ENCODE measurements at places on chromosomes 16 and 17.
A peak's percentile ranks its signal among the peaks of the same experiment; 100 is the strongest.

DNA sequence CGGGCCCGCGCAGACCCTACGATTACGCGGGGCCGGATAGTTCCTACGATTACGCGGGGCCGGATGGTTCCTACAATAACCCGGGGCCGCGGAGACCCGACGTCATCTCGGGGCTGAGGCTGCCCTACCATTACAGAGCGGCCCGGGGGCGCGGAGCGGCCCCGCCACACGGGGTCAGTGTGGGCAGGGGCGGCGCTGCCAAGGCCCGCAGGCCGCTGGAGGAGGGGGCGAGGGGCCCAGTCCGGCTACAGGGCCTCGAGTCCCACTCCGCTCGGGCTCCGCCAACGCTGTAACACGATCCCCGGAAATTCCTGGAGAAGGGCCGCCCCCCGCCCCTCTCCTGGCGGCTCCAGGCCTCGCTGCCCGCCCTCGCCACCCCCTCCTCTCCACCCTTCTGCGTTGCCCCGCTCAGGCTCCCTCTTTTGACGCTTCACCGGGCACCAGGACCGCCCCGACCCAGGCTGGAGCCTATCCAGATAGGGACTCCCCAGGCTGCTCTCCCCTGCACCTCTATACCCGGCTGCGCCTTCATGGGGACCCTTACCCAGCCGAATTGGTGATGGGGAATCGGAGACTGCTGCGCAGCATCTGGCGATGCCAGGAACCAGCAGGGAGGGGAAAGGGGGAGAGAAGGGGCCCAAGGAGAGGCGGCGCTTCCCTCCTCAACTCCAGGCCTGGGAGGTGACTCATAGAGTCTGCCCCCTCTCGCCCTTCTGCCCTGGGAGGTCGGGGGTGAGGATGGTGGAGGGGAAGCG lies at the start of gene RAB34:
RAB34 (minus strand) TSS at position 291 of the 755 bp plus-strand sequence. CDS start 602 bp downstream, outside the sequence.
- peak; percentile 83 for DNase-seq

DNA sequence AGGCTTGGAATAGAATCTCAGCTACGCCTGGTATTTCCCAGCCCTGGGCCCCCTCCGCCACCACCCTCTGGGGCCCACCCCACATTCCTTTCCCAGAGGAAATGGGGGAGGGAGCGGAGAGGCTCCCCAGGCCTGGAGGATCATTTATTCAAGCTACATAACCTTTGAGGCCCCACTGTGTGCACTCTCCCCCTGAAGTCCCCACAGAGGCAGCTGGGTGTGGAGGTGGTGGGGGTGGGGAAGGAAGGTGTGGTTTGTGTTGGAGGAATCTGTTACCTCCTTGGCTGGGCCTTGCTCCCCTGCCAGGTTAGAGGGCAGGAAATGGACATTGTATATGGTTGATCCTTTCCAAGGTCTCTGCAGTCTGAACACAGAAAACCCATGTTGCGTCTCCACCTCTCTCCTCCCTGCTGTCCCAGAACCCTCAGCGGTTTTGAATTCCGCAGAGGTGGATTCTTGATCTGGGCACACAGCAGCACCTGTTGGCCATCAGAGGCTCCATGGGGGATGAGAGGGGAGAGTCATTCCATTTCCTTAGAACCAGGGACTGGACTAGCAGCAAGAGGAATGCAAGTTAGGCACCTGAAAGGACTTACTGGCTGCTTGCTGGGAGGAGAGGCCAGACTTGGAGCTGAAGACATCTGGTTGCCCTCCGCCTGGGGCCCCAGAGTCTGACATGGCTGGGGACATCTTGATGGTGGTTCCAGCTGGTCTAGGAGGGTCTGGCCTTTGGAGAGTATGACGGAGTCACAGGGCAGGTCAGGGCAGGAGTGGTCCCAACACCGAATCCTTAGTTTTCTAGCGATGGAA lies 23.0 kb downstream of the ARHGAP23 start:
- peak; percentile 82 for DNase-seq

DNA sequence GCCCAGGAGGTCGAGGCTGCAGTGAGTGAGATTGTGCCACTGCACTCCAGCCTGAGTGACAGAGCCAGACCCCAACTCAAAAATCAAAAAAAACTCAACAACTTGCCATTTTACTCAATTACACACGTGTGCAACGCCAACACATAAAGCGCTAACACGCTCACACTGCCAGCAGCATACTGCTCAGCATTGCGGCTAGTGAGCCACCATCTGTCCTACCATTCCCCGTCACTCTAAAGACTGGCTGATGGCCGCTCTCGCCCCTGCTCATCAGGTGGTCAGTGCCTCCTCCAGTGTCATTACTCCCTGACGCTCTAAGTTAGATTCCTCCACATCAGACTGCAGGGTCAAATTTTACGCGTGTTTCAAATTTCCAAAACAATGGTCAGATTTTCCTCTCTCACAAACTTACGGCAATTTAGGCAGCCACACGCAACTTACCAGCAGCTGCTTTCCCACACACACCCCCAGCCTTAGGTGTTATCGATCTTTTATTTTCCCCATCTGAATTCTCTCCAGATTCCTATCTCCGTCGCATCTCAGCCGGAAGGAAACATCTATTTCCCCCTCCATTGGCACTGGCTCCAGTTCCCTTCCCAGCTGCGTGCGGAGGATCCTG lies 240.8 kb downstream of the C16orf95 start:
- DNase-seq, result no peak

GRCh38 chr17:58331815-58332777 lies 3.5 kb upstream of the TSPOAP1 start:
- DNase-seq, result no peak

- no peak for DNase-seq
These were observed 40.3 kb downstream of the WNT3 start for GRCh38 chr17:46777943-46778915.

DNA sequence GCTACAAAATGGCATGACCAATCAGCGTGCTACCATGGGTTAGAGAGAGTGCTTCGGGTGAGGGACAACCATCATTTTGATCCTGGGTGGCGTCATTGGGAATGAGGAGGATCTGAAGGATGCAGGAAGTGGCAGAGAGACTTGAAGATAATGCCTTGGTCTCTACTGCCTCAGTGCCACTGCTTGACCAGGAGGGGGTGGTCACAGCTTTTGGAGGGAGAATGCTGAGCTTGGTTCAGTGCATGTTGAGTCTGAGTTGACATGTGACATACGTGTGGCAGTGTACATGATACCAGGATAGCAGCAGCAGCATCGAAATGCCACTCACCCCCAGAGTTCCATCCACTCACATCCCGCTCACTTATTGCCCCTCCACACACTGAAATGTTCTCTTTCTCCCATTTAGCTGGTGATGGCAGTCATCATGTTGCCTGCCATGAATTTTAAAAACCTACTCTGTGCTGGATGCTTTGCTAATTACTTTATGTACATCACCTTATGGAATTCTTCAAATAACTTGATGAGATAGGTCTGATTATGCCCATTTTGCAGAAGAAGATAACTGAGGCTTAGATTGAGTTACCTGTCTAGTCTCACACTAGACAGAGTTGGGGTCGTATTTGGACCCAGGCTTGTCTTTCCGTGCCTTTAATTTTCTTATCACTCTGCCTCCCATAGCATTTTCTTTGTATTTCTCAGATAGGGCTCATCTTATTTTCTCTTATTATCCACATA lies 36.7 kb downstream of the ARSG start:
- DNase-seq, result no peak

DNA sequence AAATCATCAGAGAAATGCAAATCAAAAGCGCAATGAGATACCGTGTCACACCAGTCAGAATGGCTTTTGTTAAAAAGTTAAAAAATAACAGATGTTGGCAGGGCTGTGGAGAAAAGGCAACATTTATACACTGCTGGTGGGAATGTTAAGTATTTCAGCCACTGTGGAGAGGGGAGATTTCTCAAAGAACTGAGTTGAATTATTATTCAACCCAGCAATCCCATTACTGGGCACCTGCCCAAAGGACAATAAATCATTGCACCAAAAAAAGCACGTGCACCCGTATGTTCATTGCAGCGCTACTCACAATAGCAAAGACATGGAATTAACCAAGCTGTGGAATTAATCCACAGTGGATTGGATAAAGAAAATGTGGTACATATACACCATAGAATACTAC lies 204.7 kb downstream of the HS3ST4 start:
- no peak for DNase-seq

GRCh38 chr17:51435641-51436091 lies 175.3 kb downstream of the UTP18 start:
- peak; percentile 6 for DNase-seq

GRCh38 chr16:86961171-86961601 lies 356.0 kb downstream of the C16orf95 start:
- peak; percentile 36 for DNase-seq

DNA sequence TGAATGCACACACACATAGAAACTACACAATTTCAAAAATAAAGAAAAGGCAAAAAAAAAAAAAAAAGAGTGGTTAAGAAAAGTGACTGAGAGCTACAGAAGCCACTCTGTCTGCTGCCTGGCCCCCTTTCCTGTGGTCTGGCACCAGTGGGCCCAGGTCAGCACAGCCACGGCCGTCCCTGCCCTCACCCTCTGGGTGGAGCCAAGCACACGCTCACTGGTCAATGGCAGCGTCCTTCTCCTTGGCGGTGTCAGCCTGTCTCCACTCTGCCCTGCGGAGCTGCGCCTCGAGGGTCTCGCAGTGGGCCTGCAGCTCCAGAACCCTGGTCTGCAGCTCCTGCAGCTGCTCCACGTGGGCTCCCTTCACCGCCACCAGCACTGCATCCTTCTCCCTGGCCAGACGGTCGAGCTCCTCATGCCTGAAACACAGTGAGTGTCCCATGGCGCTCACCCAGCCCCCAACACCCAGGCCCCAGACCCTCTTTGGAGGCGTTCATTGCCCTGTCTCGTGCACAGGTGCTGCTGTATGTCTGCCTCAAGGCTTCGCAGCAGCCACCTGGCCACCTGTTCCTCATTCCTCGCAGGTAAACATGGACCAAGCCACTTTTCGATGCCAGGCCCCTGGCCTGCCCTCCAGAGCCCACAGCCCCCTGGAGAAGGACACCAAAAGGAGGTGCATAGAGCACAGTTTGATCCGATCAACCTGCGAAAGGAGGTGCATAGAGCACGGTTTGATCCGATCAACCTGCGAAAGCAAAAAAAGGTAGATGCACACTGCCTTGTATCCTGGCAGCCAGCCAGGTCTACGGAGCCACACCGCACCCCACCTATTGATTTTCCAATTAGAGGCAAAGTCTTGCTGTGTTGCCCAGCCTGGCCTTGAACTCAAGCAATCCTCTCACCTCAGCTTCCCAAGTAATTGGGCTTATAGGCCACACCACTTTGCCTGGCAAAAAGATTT lies 24.4 kb downstream of the CCDC57 start:
- DNase-seq, result no peak

DNA sequence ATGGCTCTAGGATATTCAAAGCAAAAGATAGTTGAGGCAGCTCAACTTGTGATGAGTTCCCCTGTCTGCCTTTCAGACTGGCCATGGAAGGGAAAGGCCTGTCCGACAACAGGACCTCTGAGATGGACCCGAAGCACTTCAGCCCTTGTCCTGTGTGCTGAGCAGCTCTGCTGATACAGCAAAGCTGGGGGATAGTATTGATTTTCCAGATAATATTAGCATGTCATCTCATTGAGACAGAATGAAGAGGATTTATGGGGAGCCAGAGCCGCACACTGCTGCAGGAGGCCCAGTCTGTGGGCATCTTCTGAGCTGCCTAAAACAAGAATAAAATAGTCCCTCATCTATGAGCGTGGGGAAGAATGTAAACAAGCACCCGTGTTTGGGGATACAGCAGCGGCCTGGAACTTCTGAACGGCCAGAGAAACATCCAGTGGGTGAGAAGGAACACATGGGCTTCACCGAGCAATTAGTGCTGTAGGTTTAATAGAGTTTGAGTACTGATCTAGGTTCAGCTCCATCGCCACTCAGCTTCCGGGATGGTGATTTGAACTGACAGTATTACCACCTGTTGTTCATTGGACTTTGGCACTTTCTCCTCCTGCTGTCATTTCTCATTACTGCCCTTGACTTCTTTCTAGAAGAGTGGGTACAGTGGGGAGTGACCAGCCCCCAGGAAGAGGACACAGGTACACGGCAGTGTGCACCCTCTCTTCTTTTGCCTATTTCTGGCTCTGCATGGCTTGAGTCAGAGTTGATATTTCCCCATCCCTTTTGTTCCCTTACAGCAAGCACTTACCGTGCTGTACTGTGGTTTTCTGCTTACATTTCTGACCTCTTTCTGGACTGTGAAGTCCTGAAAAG lies 96.5 kb upstream of the TBX2 start:
- DNase-seq, result peak; percentile 68

DNA sequence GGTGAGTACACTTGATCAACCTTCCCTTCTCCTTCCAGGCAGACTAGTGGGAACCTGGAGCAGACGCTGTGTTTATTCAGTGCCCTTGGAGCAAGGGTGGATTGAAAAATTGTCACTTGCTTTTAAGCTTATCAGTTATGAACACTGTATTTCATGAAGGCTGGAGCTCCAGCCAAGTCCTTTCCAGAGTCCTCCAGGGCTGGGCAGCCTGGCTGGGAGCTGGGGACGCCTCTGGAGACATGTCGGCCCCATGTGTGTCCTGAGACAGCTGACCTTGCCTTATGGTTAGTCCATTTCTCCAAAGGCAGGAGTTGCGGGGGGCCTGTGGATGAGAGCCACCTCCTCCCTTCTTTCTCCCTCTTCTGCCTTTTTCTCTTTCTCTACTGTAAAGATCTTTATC lies 67.0 kb downstream of the RAP1GAP2 start:
- no peak for DNase-seq

DNA sequence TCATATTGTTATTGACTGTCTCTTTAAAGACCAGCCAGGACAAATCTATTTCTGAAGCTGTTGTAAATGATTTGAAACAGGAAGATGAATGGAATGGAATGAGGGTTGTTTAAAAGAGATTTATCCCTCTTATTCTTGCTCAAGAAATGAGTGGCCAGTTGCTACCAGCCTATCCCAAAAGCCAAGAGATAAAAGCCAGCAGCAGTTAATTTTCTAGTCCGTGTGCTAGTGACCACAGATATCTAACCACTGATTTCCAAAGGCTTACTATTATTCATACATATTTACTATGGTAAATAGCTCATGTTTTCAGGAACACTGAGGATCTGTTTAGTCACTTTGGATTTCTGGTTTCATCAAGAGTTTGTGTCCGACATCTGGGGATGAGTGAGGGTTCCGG lies 105.7 kb downstream of the CDH13 start:
- no peak for DNase-seq

- peak; percentile 33 for DNase-seq
These were observed 100.7 kb downstream of the LYRM1 start for GRCh38 chr16:21001262-21001661.

GRCh38 chr16:50372611-50373344 lies 4.0 kb upstream of the BRD7 start:
- DNase-seq, result no peak
